ENCODE measurements at places on chromosomes 7 and 10.

DNA sequence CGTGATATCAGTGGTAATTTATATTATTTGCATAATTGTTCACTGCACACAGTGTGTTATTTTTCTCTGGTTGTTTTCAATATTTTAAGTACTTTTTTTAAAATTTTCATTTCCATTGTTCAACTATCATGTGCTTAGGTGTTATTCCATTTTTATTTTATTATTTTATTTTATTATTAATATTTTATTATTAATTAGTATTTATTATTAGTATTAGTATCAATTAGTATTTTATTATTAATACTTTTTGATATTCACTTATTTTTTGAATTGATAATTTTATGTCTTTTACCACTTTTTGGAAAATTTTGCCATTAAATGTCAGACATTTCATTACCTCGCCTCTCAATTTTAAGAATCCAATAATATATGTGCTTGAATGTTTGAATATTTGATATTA is 593.8 kb upstream of the GRM3 start:
- H3K27ac ChIP-seq = no peak overlapping the region
- H3K27me3 ChIP-seq = no peaks in the 10 kb centered on the region
- DNase-seq = no peak
- no peak overlapping the region for H3K4me3 ChIP-seq
- no peaks in the 10 kb centered on the region for H3K4me1 ChIP-seq

- no peak for DNase-seq
- H3K27me3 ChIP-seq = no peaks in the 10 kb centered on the region
- no peak overlapping the region for H3K27ac ChIP-seq
- no peaks in the 10 kb centered on the region for H3K4me1 ChIP-seq
- H3K4me3 ChIP-seq = no peak overlapping the region
These were observed 30.8 kb upstream of the EFCAB10 start for GRCh38 chr7:105611856-105612775.

DNA sequence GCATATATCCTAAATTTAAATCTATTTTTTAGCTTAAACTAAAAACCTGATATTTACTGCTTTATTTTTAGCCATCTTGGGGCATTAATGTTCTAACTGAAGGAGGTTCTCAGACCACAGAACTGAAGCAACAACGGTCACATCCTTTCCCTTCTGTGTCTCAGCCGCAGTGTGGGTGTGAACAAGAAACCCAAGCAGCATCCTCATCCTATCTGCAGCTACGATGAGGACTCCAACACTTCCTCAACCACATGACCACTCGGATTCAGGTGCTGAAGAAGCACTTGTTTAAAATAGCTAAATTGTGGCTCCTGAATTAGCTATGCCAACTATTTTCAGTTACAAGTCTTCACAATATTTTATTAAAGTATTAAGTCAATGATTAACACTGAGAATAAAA is 5.3 kb downstream of the ESYT2 start:
- no peaks in the 10 kb centered on the region for H3K36me3 ChIP-seq
- H3K4me1 ChIP-seq = peaks cover 6% of the 10 kb centered on the region
- no peaks in the 10 kb centered on the region for H3K27me3 ChIP-seq
- no peak overlapping the region for H3K27ac ChIP-seq
- H3K4me3 ChIP-seq = no peak overlapping the region

DNA sequence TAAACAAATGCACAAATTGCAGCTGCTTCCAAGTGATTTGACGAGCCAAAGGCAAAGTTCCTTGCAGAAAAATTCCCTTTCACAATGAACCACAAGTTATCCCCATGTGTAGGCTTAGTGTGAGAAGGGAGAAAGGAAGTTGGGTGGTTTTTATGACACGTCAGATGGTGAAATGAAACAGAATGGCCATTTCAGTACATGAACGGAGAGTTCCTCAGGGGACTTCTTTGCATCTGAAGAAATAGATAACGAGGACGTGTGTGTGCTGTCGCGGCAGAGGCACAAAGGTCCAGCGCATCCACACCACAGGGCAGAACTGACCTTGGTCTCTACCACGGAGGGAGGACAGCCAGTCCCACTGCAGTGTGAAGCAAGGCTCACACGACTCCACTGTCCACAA is 135.9 kb downstream of the PAXIP1 start:
- H3K4me3 ChIP-seq = no peak overlapping the region
- no peaks in the 10 kb centered on the region for H3K4me1 ChIP-seq
- peaks cover 5% of the 10 kb centered on the region for H3K27me3 ChIP-seq
- no peaks in the 10 kb centered on the region for H3K36me3 ChIP-seq

DNA sequence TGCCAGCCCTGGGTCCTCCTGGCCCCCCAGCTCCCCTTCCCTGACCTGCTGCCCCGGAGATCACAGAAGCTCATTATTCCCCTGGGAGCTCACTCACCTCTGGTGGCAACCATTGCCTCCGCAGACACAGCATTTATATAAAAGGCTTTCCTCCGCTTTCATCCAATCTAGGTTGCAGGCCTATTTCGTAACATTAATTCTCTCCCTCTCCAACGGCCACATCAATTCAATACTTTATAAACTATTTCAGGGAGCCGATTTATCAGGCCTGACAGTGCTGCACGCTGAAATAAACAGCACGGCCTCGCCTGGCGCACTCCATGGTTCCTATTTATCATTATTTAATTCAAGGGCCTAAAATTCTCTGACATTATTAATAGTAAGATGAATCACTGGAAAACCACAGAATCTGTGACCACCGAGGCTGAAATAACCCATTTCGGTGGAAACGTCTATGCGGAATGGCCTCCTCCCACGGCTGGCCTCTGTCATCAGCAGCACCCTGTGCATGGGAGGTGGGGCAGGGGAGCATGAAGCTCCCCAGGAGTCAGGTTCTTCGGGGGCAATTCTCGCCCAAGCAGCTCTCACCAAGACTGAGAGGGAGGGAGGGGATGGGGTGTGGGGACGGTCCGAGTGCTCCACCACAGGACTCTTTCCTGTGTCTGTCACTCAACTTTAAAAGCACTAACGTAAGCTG is 249.3 kb upstream of the PFKP start:
- H3K4me1 ChIP-seq = no peaks in the 10 kb centered on the region
- no peaks in the 10 kb centered on the region for H3K36me3 ChIP-seq
- H3K4me3 ChIP-seq = no peak overlapping the region
- no peak overlapping the region for H3K27ac ChIP-seq
- H3K27me3 ChIP-seq = no peaks in the 10 kb centered on the region
- DNase-seq = no peak

GRCh38 chr7:93228302-93228701 is 2.0 kb upstream of the HEPACAM2 start:
- H3K4me1 ChIP-seq = peaks cover 14% of the 10 kb centered on the region
- H3K27ac ChIP-seq = no peak overlapping the region
- H3K4me3 ChIP-seq = no peak overlapping the region
- no peak for DNase-seq
- H3K27me3 ChIP-seq = no peaks in the 10 kb centered on the region

- no peak overlapping the region for H3K27ac ChIP-seq
- peaks cover 9% of the 10 kb centered on the region for H3K4me1 ChIP-seq
- no peaks in the 10 kb centered on the region for H3K36me3 ChIP-seq
- H3K4me3 ChIP-seq = no peak overlapping the region
- no peaks in the 10 kb centered on the region for H3K27me3 ChIP-seq
These were observed 89.2 kb downstream of the DIP2C start for GRCh38 chr10:600234-600633.

Measured in liver (tissue), 10 donors.